ENCODE measurements at places on chromosomes 11 and 22.

- DNase-seq: no peak
These were observed 15.0 kb upstream of the ESAM start for GRCh38 chr11:124776865-124777645.

DNA sequence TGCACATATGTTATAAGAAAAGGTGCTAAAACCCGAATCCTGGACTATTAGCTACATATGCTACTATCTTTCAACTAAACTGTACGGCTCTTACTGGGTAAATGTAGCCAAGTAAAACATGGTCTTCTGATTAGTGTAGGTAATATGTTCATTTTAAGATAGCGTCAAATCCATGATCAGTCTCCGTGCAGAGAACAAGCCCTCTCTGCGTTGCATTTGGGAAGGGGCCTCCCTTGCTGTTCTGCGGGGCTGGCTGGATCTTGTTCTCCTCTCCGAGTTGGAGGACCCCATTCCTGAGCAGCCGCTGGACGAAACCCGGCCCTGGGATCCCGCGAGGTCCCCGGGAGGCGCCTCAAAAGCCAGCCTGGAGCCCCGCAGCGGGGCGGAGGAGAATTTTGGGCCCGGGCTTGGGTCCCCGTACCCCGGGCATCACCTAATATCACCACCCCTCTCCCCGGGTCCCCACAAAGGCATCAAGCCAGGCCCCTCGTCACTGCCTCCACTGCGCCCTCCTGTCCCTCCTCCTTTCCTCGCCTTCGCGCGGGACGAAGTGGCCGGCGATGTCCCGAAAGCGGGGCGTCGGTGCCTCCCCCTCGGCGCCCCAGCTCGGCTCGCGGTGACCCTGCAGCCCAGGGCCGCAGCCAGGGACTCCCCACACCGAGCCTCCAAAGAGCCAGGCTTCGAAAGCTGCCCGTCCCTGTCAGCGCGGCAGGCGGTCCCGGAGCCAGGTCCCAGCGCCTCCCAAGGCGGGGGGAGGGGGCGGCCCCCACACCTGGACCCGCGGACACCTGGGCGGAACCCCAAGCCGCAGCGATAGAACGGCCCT lies 54.5 kb upstream of the FBXO3 start:
- DNase-seq: no peak

DNA sequence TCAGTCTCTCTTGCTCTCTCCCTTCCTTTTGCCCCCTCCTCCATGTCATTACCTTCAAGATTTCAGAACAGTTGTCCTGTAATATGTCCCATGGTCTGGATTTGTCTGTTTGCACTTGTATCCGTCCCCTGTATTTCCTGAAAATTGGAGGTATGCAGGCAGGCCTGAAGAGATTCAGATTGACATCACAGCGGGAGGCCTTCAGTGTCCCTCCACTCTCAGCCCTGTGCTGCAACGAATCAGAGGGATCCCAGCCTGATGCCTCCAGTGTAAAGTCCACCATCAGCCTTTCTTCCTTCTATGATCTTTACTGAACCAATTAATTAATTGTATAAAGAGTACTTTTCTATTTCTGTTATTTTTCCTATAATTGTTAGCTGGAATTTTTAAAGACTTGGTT lies 57.3 kb downstream of the ELMOD1 start:
- DNase-seq: no peak

- DNase-seq: no peak
These were observed 13.6 kb downstream of the INCENP start for GRCh38 chr11:62137276-62137861.

GRCh38 chr11:73185680-73186293 lies 32.3 kb upstream of the P2RY2 start:
- DNase-seq: peak; percentile 96

GRCh38 chr11:83508804-83509203 lies 222.6 kb upstream of the CCDC90B start:
- no peak for DNase-seq

DNA sequence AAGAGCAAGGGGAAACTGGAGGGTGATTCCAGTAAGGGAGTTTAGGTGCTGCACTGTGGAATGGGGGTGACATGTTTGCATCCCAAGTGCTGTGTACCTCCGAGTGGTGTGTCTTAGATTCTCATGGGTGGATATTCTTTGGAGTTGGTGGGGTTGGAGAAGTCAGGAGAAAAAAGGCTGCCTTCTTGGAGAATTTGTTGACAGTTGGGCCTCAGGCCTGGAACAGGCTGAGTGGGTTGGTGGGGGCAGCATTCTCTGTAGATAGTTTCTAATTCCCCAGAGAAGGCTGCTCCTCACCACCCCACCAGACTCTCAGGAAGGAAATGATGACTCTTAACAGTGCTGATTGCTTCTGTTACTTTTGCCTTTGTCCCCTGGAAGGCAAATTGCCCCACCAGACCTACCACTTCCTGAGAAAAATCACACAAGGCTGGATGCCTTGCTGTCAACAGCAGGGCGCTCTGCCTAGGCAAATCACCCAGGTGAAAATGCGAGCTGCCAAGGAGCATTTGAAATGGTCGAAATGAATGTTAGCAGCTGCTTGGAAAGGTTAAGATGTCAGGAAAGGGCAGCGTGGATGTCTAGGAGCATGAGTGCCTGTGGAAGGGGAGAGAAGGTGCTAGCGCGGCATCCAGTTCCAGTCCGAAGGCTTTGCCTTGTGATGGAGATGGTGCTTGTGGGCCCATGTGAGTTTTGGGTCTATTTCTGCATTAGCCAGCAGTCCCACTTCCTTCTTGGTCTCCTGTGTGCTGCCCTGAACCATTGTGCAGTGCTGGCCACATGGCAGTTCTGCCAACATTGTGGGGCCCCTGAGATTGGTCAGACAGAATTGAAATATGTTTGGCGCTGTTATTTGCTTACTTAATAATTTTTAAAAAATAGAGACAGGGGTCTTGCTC lies 29.7 kb upstream of the SORL1-AS1 start:
- no peak for DNase-seq

GRCh38 chr11:128947773-128948172 lies 5.1 kb upstream of the TP53AIP1 start:
- DNase-seq: no peak

DNA sequence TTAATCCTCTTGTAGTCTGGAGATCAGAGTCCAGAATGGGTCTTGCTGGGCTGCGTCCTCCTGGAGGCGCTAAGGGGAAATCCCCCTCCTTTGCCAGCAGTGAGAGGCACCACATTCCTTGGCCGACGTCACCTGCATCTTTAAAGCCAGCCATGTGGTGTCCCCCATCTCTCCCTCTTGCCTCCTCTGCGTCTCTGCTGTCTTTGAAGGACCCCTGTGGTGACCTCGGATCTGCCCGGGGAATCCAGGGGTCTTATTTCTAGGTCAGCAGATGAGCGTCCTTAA lies 27.2 kb upstream of the PARVB start:
- DNase-seq: no peak

DNA sequence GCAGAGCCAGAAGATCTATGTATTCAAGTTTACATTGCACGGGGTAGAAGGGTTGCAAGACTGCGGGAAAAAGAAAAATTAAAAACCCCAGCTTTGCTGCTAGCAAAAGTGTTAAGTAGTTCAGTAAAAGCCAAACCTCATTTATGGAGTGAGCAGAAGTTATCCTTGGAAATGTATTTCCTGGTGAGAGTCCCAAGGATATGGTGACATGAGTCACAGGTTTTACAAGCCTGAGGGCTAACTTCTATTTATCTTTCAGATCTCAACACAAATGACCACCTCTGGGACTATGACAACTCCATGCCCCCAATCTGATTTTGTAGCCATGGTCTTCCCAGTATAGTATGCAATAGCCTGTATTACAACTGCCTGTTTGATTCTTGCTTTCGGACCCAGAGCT lies 26.1 kb downstream of the ABTB2 start:
- DNase-seq: no peak

DNA sequence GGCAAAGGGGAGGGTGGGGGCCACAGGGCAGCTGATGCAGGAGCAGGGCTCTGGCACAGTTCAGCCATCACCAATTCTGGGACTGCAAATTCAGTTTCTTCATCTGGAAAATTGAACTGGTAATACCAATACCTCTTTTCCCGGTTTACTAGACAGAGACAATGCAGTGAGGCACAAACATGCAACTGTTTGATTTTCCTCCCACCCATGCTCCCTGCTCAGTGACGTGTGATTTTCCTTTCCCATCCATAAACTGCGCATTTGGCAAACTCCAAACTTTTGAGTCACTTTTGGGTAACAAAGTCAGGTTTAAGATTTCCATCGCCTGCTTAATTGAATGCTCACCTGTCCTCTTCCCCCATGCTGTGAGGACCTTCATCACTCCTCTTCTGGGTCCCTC lies 23.2 kb downstream of the P2RY2 start:
- no peak for DNase-seq

DNA sequence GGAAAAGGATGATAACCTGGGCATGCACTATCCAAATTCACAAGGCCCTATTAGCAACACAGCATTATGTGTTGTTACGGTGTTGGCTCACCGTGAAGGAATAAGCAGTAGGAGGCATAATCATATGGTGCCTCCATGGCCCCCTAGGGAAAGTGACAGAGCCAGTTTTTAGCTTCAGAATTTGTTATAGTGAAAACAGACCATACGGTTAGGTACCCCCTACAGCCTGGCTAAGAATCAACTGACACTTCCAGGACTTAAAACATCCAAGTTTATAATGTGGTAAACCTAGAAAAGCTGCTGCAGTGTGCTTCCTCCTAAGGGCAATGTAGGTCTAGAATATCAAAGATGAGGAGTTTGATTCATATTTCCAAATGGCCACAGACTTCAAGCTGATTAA lies 30.4 kb downstream of the KIF18A start:
- DNase-seq: no peak

DNA sequence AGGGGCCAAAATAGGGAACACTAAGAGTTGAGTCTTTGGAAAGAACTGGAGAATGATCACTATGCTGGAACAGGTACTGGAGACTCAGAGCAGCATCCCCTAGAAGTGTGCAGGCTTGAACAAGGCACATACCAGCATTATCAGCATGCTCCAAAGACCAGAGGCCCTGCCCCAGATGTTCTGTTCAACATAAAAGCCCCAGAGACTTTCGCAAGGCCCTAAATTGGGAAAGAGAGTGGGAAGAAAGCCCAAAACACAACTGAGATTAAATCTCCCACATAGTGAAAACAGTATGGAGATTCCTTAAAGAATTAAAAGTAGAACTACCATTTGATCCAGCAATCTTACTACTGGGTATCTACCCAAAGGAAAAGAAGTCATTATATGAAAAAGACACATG lies 9.4 kb downstream of the CNGA4 start:
- no peak for DNase-seq

GRCh38 chr11:35424157-35424940 lies 5.0 kb upstream of the SLC1A2 start:
- DNase-seq: no peak

GRCh38 chr11:2752204-2752770 lies 52.5 kb upstream of the KCNQ1OT1 start:
- DNase-seq: no peak

- no peak for DNase-seq
These were observed 315.5 kb downstream of the NTM start for GRCh38 chr11:131685906-131686305.

GRCh38 chr11:103904324-103904667 lies 132.1 kb upstream of the DDI1 start:
- DNase-seq: no peak

GRCh38 chr11:86755146-86755545 lies 45.2 kb upstream of the PRSS23 start:
- DNase-seq: no peak

- no peak for DNase-seq
These were observed 11.2 kb downstream of the PEX26 start for GRCh38 chr22:18088825-18089568.

GRCh38 chr11:111733016-111733415 lies 33.2 kb downstream of the PPP2R1B start:
- no peak for DNase-seq

GRCh38 chr11:122814401-122814800 lies 23.9 kb upstream of the CRTAM start:
- no peak for DNase-seq

DNA sequence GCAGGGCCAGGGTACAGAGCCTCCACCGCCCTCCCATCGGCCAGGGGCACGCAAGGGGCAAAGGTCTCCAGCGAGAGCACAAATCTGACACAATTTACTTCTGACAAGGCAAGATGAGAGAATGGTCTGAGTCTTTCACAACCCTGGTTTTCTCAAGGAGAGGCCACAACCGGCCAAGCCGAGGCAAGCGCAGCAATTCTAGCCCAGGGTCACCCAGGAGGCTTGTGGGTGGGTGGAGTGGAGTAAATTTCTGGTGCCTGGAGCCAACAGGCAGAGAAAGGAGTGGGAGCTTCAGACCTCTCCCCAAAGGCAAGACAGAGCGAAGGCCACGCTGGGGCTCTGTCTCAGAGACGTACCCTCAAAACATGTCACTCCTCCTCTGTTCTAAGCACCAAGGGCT lies 9.3 kb downstream of the LARGE2 start:
- DNase-seq: no peak

GRCh38 chr22:36339171-36340065 lies 48.3 kb downstream of the MYH9 start:
- DNase-seq: no peak

DNA sequence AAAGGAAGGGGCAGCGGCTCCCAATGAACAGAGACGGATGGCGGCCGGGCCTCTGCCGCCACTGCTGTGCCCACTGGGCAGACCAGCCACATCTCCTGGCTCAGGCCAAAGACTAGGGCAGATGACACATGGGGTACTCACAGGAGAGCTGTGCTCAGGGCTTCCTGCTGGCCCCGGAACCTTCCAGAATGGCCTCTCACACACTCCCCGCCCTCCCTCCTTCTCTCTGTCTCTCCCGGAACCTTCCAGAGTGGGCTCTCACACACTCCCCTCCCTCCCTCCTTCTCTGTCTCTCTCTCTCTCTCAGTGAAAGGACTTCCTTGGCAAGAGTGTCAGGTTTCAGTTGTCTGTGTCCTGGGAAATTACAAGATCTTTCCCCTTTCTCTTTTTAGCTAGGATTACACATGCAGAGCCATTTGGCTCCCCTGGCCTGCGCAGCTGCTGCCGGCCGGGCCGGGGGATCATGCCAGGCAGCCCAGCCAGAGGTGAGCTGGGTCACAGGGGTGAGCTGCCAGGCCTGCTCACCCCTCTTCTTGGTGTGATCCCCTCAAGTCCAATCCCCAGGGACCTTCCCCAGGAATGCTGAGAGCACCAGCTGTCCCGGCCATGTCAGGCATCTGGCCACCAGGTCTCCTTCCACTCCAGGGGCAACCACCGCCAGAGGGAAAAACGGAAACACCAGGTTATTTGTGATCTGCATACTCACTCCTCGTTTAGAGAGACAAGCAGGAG lies 45.3 kb upstream of the ADA2 start:
- DNase-seq: no peak

DNA sequence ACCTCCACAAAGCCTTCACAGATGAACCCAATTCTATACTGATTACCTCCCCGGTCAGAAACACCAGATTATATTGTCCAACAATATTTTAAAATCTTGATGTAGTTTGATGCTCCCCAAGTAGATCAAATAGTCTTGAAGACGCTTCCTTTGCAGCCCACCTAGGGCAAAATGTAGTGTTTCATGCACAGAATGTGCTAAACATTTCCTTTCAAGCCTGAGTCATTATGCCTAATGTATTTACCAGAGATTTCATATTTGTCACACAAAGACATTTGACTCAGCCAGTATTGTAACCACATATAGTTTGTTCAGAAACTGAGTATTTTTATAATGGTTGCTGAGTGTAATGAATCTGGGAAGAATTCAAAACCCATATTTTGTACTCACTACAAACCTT lies 1396.8 kb downstream of the LRRC4C start:
- no peak for DNase-seq
